ENCODE measurements at places on chromosomes 3 and 15.
A peak's percentile ranks its signal among the peaks of the same experiment; 100 is the strongest.

- no peak for DNase-seq
Measured at GRCh38 chr3:42010530-42010929, 48.6 kb upstream of the ULK4 start.

DNA sequence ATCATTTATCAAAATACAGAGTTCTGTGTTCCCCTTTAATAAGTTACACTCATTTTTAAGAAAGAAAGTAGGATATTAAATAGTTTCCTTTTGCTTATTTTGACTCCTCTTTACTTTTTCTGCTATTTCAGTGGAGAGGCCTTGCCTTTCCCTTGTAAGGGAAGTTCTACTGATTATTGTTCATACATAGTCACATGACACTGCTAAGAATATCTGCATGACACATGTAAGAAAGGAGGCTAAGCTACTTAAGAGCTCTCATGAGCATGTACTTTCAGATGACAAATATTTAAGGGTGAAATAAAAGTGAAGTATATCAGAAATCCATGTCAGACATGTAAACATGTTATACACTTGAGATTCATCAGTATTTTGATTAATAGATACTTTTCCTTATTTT lies 39.0 kb downstream of the MYRIP start:
- DNase-seq, result no peak

- DNase-seq, result no peak
Measured at GRCh38 chr15:35126236-35126635, 41.1 kb upstream of the NANOGP8 start.

DNA sequence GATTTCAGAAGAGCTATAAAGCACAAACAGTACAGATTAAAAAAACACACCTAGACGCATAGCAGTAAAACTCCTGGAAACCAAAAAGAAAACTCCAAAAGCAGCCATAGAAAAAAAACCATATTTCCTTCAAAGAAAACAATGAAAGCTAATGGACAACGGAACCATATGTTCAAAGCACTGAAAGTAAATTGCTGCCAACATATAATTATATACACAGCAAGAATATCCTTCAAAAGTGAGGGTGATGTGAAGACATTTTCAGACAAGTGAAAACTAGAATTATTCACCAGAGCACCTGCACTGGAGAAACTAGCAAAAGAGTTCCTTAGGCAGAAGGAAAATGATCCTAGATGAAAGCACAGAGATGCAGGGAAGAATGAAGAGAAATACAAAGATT lies 58.2 kb upstream of the PCSK6 start:
- DNase-seq, result no peak

DNA sequence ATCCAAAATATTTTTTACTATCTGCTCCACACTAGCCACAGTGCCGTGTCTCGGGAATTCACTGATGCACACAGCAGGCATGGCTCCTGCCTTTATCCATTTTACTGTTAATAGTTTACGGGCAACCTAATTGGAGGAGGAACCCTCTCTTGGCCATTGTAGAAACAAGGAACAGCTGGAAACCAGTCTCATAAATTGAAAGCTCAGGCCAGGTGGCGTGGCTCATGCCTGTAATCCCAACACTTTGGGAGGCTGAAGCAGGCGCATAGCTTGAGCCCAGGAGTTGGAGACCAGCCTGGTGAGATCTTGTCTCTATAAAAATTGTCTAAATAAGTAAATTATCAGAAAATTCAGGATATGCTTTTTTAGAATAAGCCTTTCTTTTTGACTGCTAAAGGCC lies 39.0 kb downstream of the IL5RA start:
- no peak for DNase-seq

DNA sequence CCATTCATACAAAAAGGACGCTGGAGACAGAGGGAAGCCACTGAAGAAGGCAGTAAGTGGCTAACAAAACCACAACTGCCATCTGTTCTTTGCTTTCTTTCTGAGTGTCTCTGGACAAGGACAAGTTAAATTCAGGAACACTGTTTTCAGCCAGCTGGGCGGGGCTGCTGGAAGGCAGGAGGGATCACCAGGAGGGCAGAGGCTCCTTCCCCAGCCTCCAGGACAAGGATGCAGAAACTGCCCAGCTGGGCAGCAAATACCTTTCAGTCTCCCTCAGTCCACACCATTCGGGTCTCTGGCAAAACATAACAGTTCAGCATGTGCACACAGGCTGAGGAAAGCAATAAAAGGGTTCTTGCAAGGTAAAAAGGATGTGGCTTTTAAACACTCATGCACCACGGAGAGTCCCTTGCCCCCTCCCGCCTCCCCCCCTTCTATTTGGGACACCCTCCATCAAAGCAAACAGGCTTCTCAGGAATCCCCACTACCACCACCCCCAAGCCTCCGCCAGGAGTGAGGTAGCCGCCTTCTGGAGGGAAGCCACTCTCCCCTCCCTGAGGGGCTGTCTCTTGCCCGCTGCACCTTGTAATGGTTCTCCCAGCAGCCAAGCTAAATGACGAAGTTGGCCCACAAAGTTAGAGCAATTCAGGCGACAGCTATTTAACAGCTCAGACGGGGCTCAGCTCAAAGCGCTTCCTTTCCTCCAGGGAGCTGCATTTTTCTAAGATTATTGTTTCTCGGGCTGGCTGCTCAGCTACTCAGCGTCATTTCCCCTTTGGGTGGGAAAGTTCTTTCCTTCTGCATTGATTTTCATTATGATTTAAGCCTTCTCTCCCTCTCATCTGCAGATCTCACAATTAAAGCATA lies 3.8 kb downstream of the HEG1 start:
- DNase-seq, result peak; percentile 61

- DNase-seq, result no peak
Measured at GRCh38 chr3:125140818-125141595, 71.5 kb downstream of the SLC12A8 start.

GRCh38 chr3:117656391-117656790 lies 946.8 kb downstream of the TUSC7 start:
- no peak for DNase-seq

DNA sequence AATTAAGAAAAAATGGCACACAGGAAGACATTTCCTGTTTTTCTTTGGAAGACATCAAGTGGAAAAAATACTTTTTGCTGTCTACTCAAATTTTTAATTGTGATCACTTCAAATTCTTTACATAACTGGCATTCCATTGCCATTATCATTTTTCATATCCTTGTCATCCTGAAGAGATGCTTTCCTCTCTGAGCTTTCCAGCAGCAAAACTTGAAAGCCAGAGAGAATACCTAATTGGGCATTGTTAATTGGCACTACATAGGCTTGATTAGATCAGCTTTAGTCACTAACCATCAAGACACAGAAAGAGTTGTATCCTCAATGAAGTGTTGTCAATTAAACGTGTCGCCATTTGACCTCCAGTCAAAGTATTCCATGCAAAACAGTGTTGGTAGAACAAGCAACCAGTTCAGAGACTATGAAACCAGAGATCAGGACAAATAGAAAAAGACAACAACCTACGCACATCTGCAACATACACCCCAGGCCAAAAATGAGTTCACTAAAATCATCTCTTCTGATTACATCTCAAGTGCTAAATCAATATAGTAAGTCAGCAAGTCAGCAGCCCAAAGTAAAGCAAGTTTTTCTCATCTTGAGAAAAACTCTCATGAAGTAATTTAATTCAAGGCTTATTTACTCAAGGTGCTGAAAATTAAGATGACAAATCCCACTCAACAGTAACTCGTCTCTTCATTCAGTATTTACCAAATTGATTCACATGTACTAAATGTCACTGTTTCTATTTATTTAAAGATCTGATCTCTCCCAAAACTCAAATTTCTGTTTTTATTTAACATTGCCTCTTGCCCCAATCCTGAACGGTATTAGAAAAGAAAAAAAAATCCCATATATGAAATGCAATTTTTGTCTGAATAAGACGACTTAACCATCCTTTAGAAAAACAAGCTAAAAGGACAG lies 123.0 kb downstream of the SUCLG2 start:
- DNase-seq, result no peak

GRCh38 chr3:142972092-142972753 lies 8.7 kb upstream of the PAQR9 start:
- no peak for DNase-seq

DNA sequence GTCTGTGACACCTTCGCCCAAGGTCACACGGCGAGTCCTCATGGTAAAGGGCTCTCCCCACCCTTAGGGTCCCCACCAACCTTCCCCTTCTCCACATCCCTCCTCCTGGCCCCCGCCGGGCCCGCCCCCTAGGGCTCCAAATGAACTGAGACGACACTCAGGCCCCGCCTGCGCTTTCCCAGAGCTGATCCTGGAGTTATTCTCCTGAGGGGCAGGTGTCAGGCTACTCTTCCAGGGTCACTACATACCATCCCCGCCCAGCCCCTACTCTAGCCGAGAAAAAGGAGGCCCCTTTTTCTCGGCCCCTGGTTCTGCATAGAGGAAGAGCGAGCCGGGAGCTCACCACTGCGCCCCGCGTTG lies 292 bp downstream of the USP4 start:
- no peak for DNase-seq

DNA sequence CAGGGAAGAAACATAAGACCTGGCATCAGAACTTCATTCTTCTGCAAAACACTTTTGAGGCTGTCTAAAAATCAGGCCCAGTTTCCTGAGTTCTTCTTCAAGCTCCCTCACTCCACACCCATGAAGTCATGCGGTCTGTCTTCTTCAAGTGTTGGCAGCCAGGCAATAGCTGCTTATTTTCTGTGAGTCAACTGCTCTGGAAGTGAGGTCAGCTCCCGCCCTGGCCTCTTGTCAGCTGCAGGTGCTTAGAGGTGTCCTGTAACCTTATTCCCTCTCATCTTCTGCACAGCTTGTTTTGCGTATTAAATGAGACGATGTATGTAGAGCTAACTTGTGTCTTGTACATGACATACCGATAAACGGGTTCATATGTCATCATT lies 226.1 kb downstream of the ADAMTS17 start:
- no peak for DNase-seq

GRCh38 chr15:58312031-58312430 lies 119.8 kb upstream of the LIPC start:
- DNase-seq, result no peak

- no peak for DNase-seq
Measured at GRCh38 chr15:29044503-29044901, 158.7 kb downstream of the APBA2 start.

DNA sequence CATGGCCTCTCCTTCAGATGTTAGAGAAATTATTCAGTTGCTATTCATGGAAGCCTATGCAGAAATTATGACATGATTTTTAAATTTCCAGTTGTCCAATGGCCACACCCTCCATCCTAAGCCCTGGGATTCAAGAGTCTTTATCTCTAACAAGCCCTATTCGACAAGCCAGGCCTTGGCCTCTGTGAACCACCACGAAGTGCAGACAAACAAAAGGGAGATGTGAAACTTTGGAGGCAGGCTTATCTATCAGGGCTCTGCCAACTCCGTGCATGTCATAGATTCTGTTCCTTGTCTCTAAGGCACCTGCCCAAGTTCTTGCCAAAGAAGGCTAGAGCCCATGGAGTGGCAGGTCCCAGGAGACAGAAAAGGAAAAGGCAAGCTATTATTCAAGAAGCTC lies 212.4 kb upstream of the ADAMTS9 start:
- no peak for DNase-seq

GRCh38 chr3:188158731-188159310 lies 4.9 kb downstream of the LPP start:
- DNase-seq, result no peak

DNA sequence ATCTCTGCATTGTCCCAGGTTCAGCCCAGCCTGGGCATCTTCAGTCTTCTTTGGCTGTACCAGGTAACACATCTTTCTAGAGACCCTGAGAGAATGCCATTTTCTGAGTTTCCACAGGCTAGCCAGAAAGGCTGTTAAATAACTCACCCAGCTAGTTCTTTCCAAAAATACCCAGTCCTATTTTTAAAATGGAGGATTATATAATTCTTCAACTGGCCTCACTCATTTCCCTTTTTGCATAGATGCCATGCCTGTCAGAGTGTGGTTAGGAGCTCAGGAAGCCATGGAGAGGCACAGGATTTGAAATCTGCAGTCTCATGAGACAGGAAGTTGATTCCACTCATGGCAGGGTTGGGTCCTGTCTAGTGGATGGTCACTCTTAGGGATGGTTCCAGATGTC lies 39.8 kb downstream of the CEMIP start:
- no peak for DNase-seq

DNA sequence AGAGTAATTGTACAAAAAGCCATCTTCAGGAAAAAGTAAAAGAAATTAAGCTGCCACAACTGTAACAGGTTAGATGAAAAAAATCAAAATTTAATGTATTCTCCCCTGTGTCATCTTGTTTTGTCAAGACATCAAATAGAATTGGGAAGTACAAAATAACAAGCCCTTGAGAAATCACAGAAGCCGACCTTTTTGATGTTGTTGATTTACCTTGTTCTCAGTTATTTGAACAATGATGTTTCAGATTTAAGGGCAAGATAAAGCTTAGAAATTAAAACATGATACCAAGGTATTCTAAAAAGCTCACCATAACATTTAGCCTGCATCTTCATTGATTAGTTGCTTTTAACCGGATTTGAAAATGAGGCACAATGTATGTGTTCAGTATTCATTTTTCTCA lies 523.0 kb downstream of the FOXP1 start:
- no peak for DNase-seq

- no peak for DNase-seq
Measured at GRCh38 chr3:112411425-112411824, 78.5 kb downstream of the CD200 start.

GRCh38 chr15:49323207-49323606 lies 99.8 kb upstream of the FGF7 start:
- DNase-seq, result no peak

DNA sequence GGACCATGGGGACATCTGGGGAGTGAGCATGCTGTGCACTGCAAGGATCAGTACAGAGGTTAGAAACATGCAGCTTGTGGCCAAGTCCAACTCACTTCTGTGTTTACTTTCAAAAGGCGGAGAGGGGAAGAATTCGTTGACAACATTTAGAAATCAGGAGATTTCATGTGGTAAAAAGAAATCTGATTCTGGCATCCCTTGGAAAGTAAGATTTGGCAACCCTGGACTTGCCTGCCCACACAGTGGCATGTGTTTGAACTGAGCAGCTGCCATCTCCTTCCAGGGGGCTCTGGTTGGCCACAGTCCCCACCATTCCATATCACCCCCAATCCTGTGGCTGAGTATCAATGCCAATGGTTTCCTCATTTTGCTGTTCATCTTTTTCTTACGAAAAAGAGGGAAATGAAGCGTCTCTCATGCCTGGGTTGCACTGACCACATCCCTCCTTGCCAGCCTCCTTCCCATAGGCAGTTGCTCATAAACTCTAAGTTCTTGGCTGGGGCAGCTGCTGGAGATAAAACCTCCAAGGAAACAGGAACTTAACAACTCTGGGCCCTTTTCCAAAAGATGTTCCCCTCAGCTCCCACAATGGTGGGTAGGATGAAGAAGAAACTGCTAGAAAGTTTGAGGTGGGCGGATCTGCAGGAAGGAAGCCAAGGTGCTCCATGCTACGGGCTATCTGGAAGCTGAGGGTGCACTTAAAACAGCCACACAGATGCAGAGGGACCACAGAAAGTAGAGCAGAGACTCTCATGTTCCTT lies 29.2 kb downstream of the SLC6A11 start:
- DNase-seq, result no peak

GRCh38 chr15:62491642-62492041 lies 326.6 kb upstream of the C2CD4B start:
- DNase-seq, result no peak

GRCh38 chr3:143775459-143775858 lies 72.8 kb downstream of the SLC9A9 start:
- DNase-seq, result no peak

GRCh38 chr3:24828551-24828950 lies 333.9 kb upstream of the THRB start:
- DNase-seq, result no peak
